ENCODE measurements at places on chromosomes 4 and X.
A peak's percentile ranks its signal among the peaks of the same experiment; 100 is the strongest.

DNA sequence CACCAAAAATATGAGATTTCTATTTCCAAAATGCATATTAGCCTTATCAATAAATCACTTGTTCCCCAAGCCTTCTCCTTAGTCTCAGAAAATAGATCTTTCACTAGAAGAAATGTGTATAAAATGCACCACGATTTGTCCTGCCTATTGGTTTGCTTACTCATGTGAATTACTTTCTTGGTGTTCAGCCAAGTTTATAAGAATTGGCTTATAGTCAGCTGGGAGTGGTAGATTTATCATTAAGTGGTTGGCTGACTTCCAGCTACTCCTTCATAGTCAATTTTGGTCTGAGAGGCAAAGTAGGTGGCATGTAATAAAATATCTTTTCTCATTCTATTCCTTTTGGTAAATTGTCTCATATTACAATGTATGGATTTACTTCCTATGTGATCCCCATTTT lies 1.3 kb downstream of the SULT1E1 start:
- DNase-seq: no peak

DNA sequence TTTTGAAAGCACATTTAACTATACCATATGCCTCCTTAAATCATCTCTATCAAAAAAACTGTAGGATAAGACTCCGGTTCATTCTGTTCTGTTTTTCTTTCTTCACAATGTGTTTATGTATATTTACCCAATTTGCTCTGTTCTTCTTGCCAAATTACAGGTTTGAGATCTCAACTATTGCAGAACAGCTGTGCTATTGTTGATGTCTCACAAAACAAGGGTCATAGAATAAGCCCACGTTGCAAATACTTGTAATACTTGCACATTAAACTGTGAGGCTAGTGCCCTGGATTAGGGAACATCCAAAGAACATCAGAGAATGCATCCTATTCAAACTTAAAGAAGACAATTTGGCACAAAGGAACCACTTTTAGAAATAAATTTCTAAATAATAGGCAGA lies 45.4 kb downstream of the ANTXR2 start:
- no peak for DNase-seq

DNA sequence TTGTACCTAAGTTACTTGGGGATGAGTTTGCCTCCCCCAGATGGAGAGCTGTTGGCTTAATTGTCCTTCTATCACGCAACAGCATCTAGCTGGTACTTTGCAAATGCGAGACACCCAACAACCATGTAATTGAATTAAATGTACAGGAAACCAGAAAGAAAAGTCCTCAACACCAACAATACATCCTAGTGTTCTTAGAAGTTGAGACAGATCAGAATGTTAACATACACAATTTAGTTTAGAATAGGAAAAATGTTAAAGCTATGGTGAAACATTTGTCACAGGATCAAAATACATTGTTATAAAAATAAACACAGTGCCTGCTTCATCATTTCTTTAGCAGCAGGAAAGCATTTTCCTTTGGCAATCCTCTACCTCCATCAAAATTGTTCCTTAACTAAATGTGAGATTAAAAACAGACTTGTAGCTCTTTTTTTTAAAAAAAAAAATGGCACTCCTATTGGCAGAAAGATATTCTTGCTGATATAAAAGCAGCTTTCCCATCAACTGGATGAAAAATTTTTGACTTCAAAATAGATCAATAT lies 163.1 kb upstream of the MID1 start:
- DNase-seq: no peak

- no peak for DNase-seq
Measured at GRCh38 chrX:121585626-121586025, 538.2 kb downstream of the GLUD2 start.

- peak; percentile 32 for DNase-seq
Measured at GRCh38 chrX:155056877-155057792, 13.8 kb downstream of the CMC4 start.
